ENCODE measurements at places on chromosomes 5 and 9. TPM values are rescaled to one million over a fixed set of nuclear protein-coding genes. Genes with fewer than 3 reads are reported as not detected.

GRCh38 chr5:6718718-6719117 lies 5.5 kb downstream of the TENT4A start:
- DNase-seq: no peak

WDR55 gene
- total RNA-seq: 15.7 TPM

DNA sequence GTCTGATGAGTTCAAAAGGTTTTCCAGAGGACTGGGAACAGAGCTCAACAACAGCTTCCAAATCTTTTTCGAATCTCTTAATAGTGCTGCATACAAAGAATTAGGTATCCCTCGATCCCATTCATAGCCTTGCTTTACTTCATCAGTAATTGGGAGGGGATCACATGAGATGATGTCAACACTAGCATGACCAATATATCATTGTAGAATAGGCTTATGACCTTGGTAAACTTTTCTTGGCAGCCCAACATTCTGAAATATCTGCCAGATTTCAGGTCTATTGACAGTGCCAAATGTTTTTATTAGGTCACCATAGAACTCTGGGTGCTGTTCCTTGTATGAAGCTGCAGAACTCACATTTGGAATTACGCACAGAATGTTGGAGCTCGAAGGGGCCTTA lies 228.9 kb downstream of the FGF10 start:
- DNase-seq: no peak

GRCh38 chr5:16128944-16129343 lies 50.6 kb downstream of the MARCHF11 start:
- no peak for DNase-seq

DNA sequence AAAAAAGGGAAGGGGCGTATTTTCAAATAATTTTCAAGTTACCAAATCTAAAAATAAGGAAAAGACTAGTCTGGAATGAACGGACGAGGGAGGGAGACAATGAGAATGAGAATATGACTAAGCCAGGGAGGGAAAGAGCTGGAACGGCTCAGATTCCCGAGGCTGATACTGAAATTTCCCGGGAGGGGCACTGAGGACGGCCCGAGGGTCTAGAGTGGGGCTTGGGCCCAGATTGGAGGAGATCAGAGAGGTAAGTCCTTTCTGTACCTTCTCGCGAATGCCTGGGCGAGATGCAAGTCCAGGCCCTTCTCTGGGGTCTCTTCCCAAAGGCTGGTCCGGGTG lies 3.4 kb upstream of the CCIN start:
- no peak for DNase-seq

DNA sequence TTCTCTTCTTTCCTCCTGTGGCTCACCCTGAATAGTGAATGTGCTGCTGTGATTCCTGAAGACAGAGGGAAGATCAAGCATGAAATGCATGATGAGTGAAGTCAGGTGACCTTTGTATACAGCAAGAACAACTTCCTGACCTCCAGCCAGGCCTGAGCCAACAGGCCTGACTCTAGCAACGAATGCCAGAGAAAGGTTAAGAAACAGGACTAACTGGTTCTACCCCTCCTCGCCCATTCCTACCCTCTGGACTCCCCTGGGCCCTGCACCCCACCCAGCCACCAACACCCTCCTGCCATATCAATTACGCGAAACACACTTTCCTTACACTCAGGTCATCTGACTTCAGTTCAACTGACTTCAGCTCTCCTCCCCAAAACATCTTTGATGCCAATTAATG lies 4.9 kb downstream of the SUSD1 start:
- DNase-seq: no peak

GRCh38 chr5:81268521-81269196 lies 32.7 kb upstream of the ZCCHC9 start:
- DNase-seq: no peak

GRCh38 chr5:31107091-31107518 lies 86.4 kb upstream of the CDH6 start:
- peak; percentile 2 for DNase-seq

- DNase-seq: no peak
These were observed 51.2 kb downstream of the MAPKAP1 start for GRCh38 chr9:125655691-125656410.

GRCh38 chr5:6496636-6497035 lies 48.0 kb downstream of the UBE2QL1 start:
- no peak for DNase-seq

DNA sequence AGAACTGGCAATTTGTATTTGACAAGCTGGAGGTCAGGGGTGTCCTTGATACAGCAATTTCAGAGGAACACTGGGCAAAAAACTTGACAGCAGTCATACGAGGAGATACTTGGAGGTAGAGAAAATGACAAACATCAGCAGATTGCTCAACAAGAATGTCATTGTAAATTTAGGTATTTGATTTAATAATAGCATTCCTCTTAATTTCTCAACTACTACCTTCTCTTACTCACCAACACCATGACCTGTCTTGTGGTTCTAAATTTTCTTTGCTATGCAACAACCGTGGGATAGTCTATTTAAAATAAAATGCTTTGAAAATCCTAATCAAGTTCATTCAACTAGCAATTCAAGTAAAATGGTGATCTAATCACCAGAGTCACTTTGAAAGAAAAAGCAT lies 128.4 kb downstream of the DNAH5 start:
- DNase-seq: no peak

FOXD4L3 gene
- not detected for total RNA-seq

DNAH5 gene
- 0.41 TPM for total RNA-seq

DNA sequence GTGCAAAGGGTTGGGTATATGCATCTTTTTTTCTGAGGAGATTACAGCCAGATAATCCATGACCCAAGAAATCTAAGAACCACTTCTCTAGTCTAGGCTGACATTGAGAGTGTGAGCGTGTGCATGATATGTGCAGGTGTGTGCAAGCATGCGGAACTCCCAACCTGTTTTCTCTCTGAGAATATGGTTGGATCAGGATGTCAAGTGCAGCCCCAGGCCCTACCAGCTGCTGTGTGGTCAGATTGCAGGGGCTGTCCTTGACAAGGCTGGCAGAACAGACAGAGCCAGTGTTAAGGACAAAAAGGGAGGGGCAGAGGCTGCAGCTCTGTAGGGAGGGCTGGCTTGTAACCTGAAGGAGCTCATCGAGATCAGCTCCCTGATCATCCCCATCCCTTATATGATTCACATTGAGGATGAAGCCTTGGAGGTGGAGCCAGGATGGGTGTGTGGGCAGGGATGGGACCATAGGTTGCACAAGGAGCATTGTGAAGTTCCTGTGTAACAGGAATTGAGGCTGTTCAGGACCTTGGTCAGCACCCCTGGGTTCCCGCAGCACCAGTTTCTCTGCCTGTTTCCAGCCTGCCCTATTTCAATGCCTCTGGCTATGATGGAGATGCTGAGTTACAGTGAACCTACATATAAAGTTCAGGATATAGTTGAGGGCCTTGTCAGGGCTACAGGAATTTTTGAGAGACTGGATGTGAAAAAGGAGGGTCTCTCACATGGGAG lies 52.6 kb upstream of the ARAP3 start:
- peak; percentile 84 for DNase-seq

POLE3 gene
- 61.6 TPM for total RNA-seq

DNA sequence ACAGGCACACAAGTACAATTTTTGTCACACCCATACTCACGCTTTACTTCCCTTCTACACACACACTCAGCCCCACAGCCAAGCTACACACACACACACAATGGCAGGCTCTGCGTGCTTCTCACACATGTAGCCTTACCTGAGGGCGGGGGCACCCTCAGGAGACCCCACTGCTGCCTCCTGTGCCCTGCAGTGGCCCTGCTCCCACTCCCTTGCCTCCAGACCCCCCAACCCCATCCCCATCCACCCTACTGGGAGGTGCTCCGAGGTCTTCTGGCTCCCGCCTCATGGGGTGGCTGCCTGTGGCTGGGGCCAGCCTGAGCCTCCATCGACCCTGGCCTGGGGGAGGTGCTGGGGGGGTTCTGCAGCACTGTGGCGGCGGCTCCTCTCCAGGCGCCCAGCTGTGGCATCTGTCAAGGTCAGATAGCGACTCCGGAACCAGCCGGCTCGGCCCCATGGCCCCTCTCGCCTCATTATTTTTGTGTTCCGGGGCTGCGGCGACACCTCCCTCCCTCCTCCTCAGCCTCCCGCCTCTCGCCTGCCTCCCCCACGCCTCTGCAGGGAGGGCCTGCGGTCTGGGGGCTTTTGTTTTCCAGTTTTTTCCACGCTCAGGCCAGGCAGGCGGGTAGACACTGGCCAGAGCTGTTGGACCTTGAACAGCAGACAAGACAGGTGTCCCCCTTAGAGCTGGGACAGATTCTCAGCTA lies 21.7 kb downstream of the CXXC5 start:
- peak; percentile 76 for DNase-seq

GRCh38 chr9:91500509-91501014 lies 76.9 kb upstream of the NFIL3 start:
- DNase-seq: no peak

GRCh38 chr9:70352802-70353201 lies 61.7 kb downstream of the KLF9 start:
- DNase-seq: no peak

- no peak for DNase-seq
These were observed 36.6 kb downstream of the DROSHA start for GRCh38 chr5:31495336-31495735.

GRCh38 chr5:173745123-173745522 lies 128.7 kb upstream of the BOD1 start:
- no peak for DNase-seq

GRCh38 chr9:21709464-21710058 lies 92.9 kb upstream of the MTAP start:
- peak; percentile 18 for DNase-seq

DNA sequence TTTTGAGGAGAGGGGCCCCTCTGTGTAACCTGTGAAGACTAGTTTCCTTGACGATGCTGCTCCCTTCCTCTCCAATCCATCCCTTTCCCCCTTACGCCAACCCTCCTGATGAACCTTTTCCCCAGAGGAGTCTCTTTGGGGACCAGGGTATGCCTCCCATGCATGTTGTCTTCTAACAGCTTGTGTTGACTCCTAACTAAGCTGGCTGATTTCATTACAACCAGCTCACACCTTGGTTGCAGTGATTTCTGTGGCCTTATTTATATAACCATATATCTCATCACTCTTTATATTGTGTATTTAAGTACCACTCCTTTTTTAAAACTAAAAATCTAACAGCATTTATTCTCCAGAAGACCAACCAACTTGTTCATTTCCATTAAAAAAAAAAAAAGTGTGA lies 42.5 kb downstream of the SFXN1 start:
- no peak for DNase-seq

DNA sequence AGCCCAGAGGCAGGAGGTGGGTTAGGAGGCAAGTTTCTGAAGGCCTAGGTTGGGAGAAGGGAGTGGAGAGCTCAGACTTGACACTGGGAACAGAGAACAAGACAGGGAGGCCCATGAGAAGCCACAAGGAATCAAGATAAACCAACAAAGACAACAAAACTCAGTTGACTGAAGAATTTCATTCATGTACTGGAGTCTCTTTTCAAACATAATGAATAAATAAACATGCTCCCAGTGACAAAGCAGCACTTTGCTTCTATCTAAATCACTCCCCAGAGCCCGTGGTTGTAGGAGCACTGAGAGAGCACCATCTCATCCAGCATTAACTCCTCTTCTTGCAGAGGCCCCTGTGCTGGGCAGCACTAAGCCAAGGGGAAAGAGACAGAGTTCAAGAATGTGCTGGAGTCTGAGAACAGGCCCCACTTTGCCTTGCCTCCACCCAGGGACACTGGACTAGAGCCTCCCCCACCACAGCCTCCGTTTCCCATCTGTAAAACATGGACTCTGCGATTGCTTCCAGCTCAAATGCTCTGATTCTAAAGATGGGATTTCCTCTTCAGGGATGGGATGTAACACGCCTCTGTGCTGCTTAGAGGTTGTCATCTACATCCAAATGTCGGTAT lies 282.0 kb downstream of the SPOCK1 start:
- no peak for DNase-seq

OMD gene
- total RNA-seq: not detected

ROR2 gene
- total RNA-seq: 19.4 TPM

SEC24A gene
- 27.2 TPM for total RNA-seq

GRCh38 chr5:71738662-71739361 lies 19.7 kb downstream of the CARTPT start:
- no peak for DNase-seq

GRCh38 chr9:4760122-4760521 lies 19.1 kb upstream of the AK3 start:
- DNase-seq: no peak

DNA sequence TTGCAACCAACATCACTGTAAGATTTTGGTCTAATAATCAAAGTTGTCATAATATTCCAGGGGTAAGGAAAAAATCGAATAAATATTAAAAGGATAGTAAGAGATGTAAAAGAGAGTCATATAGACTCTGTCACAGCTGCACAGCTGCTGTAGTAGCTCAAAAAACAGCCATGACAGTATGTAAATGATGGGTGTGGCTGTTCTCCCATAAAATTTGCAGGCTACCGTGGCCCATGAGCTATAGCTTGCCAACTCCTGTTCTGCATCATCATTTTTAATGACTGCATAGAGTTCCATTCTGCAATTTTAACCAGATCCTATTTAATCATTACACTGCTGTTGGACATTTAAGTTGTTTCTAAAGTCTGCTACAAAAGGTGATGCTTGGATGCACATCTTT lies 450.5 kb upstream of the MPDZ start:
- no peak for DNase-seq

FST gene
- 15.9 TPM for total RNA-seq

ARID3C gene
- total RNA-seq: not detected

SPATA31C1 gene
- total RNA-seq: 0.03 TPM

DNA sequence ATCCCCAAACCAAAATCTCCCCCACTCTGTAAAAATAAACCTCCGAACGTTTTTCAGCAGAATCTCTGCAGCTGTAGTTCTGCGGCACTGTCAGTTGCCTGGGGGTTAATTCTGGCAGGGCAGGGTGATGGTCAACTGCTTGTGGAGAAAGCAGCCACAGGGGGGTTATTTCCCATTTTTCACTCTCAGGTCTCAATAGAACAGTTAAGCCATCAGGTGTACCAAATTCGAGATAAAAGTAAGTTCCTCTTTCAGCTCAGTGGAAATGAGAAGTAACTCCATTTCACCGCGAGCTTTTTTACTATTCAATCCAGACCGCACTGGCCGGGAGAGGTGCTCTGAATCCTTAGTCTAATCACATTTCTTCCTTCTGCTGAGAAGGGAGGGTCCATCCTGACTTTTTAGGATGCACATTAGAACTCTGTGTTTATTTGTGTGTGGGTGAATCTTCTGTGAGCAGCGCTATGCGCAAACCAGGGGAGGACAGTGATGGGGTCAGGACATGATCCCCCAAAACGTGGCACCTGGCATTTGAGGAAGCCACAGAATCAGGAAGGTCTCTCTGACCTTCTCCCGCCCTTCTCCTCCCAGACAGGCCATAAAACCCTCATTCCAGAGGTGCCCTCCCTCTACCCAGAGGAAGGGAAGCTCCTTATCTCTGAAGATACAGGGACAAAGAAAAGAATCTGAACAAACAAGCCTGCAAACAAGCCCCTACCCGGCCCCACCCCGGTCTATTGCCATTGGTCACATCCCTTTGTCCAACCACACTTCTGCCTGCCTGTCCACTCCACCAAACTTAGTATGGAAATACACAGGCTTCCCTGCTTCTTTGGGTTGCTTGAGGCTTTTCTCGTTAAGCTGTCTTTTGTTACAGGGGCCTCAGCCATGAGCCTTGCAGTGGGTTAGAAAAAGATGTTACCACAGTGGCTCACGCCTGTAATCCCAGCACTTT lies 229.0 kb downstream of the ROR2 start:
- no peak for DNase-seq

GRCh38 chr5:139886213-139886612 lies 90.6 kb downstream of the PSD2 start:
- no peak for DNase-seq

Data from H7 (cell line).